ENCODE measurements at places on chromosomes 3 and 15.
A peak's percentile ranks its signal among the peaks of the same experiment; 100 is the strongest.

DNA sequence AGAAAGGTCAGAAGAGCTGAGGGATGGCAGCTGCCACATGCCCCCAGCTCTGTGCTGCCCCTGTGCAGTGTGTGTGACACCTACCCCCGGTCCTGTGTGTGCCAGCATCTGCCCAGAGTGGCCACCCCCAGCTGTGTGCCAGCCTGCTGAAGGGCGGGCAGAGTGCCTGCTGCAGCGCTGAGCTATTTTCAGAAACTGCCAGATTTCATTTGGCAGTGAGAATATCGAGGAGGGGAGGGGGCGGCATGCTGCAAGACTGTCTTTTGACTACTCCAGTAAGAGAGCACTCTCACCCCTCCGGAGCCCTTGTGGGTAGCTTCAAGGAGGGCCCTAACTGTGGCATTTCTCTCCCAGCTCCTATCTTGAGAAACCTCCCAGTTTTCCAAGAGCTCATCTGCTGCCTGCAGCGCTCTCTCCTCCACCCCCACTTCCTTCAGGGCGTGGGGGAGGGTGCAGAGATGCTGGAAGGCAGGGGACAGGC, 25.2 kb upstream of the DOCK3 start:
- DNase-seq, result no peak

- DNase-seq, result peak; percentile 57
These were observed at the start of gene SPG21 for GRCh38 chr15:64989416-64990167. TSS of gene SPG21 (minus strand) at chr15:64989914. CDS start at chr15:64983569, 6,345 bp downstream.

- DNase-seq, result no peak
These were observed 114.9 kb downstream of the RFTN1 start for GRCh38 chr3:16398648-16399047.

- no peak for DNase-seq
These were observed 143.2 kb downstream of the DNAJB8 start for GRCh38 chr3:128323206-128324081.

DNA sequence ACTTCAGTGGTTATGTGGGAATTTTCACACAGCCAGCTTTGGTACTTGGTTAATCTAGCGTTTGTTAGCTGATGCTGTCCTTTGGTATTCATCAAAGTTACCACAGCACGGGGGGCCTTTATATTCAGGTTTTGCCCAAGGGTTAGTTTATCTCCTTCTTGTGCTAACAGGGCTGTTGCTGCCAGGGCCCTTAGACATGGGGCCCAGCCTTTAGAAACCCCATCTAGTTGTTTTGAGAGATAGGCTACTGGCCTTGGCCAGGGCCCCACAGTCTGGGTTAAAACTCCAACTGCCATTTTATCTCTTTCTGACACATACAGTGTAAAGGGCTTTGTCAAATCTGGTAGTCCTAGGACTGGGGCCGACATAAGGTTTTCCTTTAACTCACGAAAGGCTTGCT, 7.5 kb upstream of the DNAAF4 start:
- no peak for DNase-seq

- DNase-seq, result no peak
These were observed 4.1 kb downstream of the OR4F6 start for GRCh38 chr15:101807345-101807945.

DNA sequence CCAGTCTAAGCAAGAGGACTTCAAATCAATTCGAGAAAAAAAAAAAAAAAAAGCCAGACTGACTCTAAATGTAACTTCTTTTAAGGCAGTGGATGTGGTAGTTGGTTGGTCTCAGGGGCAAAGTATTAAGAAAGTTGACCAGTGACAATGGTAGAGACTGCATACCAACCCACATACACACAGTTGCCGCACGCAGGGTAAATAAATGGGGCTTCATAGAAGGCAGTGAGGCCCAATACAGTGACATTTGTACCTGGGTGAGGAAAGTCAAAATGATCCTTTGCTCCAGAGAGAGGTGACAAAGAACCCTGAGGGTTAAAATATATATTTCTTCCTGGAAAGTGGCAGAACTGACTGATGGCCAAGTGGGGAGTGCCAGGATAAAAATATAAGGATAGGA, 100.8 kb upstream of the MEX3B start:
- DNase-seq, result no peak

GRCh38 chr3:196216089-196216564, at the start of gene SLC51A:
TSS of gene SLC51A (plus strand) at chr3:196216534. CDS start at chr3:196216713, 179 bp downstream.
- no peak for DNase-seq

DNA sequence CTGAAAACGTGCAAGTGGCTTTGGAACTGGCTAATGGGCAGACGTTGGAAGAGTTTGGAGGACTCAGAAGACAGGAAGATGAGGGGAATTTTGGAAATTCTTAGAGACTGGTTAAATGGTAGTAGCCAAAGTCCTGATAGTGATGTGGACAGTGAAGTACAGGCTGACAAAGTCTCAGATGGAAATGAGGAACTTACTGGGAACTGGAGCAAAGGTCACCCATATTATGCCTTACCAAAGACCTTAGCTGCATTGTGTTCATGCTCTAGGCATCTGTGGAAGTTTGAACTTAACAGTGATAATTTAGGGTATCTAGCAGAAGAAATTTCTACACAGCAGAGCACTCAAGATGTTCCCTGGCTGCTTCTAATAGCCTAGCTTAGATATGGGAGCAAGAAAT, 28.6 kb upstream of the SERPINI2 start:
- no peak for DNase-seq

DNA sequence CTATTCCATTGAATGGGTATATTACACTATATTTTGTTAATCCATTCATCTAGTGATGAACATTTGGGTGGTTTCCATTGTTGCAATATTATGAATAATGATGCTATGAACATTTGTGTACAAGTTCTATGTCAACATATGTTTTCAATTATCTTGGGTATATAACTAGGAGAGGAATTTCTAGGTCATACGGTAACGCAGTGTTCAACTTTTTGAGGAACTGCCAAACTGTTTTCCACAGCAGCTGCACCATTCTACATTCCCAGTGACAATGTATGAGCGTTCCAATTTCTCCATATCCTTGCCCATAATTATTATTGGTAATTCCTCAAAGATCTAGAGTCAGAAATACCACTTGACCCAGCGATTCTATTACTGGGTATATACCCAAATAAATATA, 24.1 kb upstream of the RORA start:
- no peak for DNase-seq

- no peak for DNase-seq
These were observed 36.5 kb downstream of the GK5 start for GRCh38 chr3:142188846-142189245.

GRCh38 chr3:73784686-73785392, 160.1 kb upstream of the PDZRN3 start:
- no peak for DNase-seq

DNA sequence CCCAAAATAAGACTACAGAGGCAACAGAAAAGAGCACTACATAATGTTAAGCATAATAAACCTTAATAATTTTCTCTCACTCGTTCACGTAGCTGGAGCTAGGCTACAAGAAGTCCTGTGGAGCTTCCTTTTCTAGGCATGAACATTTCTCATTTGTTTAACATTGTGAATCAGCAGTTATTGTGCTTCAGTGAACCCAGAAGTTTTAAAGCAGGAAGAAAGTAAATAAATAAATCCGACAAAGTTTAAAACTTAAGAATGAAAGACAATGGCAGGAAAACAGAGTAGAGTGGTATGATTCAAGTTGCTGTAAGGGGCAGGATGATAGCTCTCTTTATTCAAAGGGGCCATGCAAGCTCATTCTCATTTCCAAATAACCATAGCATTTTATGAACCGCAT, 191.8 kb downstream of the LSAMP start:
- DNase-seq, result no peak

Data from cortex of kidney (tissue), 1 donor.